ENCODE measurements at places on chromosomes 7 and 10. TPM values are rescaled to one million over a fixed set of nuclear protein-coding genes. Genes with fewer than 3 reads are reported as not detected.

DNA sequence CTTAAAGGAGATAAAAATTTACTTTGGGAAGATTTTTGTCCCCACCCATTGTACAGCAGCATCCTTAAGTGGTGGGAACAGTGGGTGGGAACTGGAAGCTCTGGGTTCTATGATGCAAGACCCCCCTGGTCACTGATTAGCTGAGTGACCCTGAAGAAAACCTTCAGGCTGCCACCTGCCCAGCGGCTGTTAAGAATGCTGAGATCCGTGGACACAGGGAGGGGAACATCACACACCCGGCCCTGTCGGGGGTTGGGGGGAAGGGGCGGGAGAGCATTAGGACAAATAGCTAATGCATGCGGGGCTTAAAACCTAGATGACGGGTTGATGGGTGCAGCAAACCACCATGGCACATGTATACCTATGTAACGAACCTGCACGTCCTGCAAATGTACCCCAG is 14.5 kb downstream of the CARD11 start:
- no peaks in the 10 kb centered on the region for H3K27me3 ChIP-seq
- no peak overlapping the region for H3K4me3 ChIP-seq
- H3K4me1 ChIP-seq = peaks cover 28% of the 10 kb centered on the region
- H3K27ac ChIP-seq = no peak overlapping the region
- no peaks in the 10 kb centered on the region for H3K36me3 ChIP-seq

DNA sequence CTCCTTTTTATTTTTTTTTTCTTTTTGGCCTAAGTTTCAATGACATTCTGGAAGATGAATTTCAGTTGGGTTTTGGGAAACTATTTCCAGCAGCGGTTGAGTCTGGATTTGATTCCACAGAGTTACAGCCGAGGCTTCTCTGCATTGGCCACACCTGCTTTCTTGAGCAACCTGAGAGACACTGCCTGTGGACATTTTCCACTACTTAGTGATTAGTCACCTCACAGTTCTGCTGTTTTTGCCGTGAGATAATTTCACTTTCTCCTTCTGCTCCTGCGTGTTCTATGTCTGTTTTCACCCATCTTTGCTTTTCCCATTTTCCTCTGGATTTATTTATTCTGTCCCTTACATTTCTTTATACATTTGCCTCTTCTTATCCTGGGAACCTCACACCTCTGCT is 243.0 kb downstream of the BICC1 start:
- H3K4me3 ChIP-seq = no peak overlapping the region
- no peak for DNase-seq
- no peaks in the 10 kb centered on the region for H3K36me3 ChIP-seq
- peak overlapping the region; percentile 56 for H3K27ac ChIP-seq
- peaks cover 11% of the 10 kb centered on the region for H3K4me1 ChIP-seq

DNA sequence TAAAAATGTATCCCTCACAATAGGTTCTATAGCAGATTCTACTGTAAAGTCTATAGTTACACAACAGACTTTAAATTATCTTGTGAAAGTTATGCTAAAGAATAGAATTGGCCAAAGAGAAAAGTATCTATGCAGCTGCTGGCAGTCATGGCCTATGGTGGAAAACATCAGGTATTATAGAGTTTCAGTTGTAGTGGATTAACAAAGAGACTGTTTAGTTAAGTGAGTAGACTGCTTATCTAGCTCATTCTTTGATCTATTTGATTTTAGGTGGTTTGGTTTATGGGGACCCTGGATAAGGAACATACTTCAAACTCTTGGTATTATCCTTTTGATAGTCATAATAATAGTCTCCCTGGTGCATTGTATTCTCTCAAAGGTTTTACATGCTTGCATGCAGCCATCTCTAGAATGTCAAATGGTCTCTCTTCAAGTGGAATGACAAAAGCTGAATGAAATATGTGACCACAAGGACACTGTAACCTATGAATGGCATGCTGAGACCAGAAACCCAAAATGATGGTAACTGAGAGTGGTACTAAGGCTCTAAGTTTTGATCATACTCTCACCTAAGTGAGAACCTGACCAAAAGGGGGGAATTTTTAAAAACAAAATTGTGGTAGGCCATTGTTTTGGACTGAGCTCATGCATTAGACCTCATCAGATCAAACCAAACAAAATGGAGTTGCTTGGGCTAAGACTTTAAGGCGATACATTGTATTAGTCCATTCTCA is 54.9 kb upstream of the NAMPT start:
- H3K27ac ChIP-seq = no peak overlapping the region
- DNase-seq = no peak
- H3K36me3 ChIP-seq = no peaks in the 10 kb centered on the region

GRCh38 chr7:129829737-129830631 is 122.8 kb downstream of the UBE2H start:
- peak overlapping the region; percentile 29 for H3K4me3 ChIP-seq
- H3K27me3 ChIP-seq = no peaks in the 10 kb centered on the region
- peak overlapping the region; percentile 88 for H3K27ac ChIP-seq
- peaks cover 30% of the 10 kb centered on the region for H3K36me3 ChIP-seq

GRCh38 chr7:155189590-155189989 is 108.1 kb upstream of the INSIG1 start:
- H3K27me3 ChIP-seq = peaks cover 19% of the 10 kb centered on the region
- H3K4me3 ChIP-seq = no peak overlapping the region
- no peak for DNase-seq
- H3K4me1 ChIP-seq = no peaks in the 10 kb centered on the region
- H3K27ac ChIP-seq = no peak overlapping the region
- H3K36me3 ChIP-seq = no peaks in the 10 kb centered on the region

DNA sequence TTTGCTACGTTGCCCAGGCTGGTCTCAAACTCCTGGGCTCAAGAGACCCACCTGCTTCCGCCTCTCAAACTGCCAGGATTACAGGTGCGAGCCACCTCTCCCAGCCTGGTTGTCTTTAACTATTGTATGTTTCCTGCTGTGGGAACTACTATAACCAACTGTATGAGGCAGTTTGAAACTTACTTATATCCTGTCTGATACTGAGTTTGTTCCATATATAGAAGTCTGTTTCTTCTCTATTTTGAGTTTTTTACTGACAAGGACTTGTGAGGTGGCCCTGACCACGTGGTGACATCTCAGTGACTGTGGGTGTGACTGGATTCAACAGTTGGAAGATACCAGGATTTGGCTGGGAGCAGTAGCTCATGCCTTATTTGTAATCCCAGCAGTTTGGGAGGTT is 14.2 kb downstream of the FBH1 start:
- no peaks in the 10 kb centered on the region for H3K27me3 ChIP-seq
- no peak for DNase-seq
- H3K4me3 ChIP-seq = no peak overlapping the region
- peaks cover 34% of the 10 kb centered on the region for H3K36me3 ChIP-seq
- no peaks in the 10 kb centered on the region for H3K4me1 ChIP-seq
- no peak overlapping the region for H3K27ac ChIP-seq

TAS2R4 gene
- 0.19 TPM for polyA plus RNA-seq

GRCh38 chr10:64477791-64478190 is 956.6 kb downstream of the REEP3 start:
- H3K4me3 ChIP-seq = no peak overlapping the region
- H3K27me3 ChIP-seq = no peaks in the 10 kb centered on the region
- no peak for DNase-seq
- H3K36me3 ChIP-seq = no peaks in the 10 kb centered on the region

DNA sequence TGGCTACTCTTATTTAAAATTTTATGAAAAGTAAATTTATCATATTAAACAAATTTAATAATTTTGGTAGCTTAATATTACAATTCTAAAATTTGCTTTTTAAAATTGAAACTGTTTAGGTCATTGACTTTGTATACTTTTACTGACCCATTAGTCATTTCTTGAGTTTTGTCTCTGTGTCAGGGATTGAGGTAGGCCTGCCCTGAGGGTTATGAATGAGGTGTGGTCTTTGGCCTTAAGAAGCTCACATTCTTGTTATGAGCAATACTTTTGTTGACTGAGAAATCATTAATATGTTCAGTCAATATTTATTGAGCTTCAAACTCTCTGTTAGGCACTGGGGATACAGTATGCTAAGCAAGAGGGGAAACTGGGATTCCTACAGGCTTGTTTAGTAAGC is 47.0 kb upstream of the RPA3 start:
- H3K27ac ChIP-seq = no peak overlapping the region
- no peaks in the 10 kb centered on the region for H3K27me3 ChIP-seq
- DNase-seq = no peak
- 0 out of 2 replicates have a peak, but pooled peaks cover 6% of the 10 kb centered on the region for H3K4me1 ChIP-seq
- H3K36me3 ChIP-seq = no peaks in the 10 kb centered on the region

SRRT gene
- 92.7 TPM for polyA plus RNA-seq

Data from SK-N-SH (cell line).